Stimulated activated CD8-positive, alpha-beta memory T cell treated with anti-CD3 and anti-CD28 coated beads, Interleukin-4, amount 100 ng/mL, for 48 hours (primary cell): ENCODE measurements at places on chromosomes 1 and 21.

DNA sequence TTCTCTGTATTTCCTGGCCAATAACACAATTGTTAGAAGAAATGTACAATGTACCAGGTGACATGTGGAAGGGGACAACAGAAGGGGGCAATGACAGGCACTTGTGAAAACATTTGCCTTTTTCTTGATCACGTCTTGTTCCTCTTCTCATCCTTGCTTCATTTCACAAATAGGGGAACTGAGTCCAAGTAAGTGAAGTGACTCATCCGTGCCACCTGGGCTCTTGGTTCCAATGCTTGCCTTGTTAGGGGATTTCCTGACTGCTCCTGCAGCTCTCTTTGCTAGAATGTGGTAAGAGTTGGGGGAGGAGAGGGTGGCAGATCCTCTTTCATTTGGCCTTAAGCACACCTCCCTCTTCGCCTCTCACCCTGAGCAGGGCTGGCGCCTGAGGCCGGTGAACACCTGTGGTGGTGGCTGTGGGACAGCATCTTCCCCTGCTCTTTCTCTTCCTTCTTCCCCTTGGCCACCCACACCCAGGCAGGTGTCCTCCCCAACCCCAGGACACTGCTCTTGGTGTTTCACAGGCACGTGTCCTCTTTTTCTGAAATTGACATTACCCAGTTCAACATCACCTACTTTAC, 2.2 kb upstream of the RHEX start:
- peak; percentile 45 for DNase-seq

- DNase-seq: peak; percentile 99
These were observed 23.2 kb upstream of the LSM10 start for GRCh38 chr1:36420836-36421317.

GRCh38 chr1:156625436-156626078, 6.3 kb downstream of the HAPLN2 start:
- DNase-seq: peak; percentile 84

GRCh38 chr21:44957901-44958451, 18.1 kb downstream of the SLX9 start:
- no peak for DNase-seq

DNA sequence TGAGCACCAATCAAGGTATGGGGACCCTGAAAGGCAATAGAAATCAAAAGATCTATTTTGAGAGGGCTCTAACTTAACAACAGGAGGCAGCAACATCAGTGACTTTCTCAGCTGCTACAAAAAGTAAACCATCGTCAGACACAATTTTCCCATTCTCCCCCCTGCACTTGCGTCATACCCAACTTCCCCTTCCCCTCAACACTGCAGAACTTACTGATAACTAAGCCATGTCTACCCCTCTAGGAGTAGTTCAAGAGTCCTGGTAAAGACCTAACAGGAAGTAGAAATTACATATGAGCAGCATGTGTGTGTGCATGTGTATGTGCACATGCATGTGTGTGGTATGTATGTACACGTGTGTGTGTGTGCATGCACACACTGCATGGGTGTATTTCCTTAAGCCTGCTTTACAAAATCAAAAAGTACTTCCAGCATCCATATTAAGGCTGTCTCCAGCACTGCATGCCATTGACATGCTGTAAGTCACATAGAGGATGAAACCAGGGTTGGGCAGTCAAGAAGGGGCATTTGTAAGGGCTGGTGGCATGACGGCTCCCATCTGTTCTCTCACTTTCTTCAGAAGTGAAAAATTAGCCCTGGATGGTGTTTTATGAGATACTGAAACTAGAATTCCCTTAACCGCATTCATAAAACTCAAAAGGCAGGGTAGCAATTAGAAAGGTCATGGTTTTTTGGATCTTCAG, 460.1 kb upstream of the RUNX1 start:
- no peak for DNase-seq

DNA sequence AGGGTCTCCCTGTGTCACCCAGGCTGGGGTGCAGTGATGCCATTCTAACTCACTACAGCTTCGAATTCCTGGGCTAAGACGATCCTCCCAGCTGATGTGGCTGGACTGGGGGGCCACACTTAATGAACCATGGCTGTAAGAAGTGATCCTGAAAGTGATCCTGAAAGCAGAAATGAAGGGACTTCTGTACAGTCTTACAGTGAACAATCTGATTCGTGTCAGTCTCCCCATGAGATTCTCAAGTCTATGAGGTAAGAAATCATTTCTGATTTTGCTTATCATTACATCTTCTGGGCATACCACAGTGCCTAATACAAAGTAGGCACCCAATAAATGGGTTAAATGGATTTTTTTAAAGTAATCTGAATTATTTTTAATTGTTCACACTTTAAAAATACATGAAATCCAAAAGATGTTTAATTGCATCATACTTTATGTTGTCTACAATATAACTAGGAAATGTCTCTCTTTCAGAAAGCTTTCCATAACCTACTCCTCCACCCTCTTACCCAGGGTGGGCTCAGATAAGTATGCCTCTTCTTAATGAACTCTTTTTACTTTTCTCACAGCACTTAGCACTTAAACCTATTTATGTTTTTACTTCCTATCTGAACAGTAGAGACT, 21.5 kb downstream of the TUT4 start:
- no peak for DNase-seq

DNA sequence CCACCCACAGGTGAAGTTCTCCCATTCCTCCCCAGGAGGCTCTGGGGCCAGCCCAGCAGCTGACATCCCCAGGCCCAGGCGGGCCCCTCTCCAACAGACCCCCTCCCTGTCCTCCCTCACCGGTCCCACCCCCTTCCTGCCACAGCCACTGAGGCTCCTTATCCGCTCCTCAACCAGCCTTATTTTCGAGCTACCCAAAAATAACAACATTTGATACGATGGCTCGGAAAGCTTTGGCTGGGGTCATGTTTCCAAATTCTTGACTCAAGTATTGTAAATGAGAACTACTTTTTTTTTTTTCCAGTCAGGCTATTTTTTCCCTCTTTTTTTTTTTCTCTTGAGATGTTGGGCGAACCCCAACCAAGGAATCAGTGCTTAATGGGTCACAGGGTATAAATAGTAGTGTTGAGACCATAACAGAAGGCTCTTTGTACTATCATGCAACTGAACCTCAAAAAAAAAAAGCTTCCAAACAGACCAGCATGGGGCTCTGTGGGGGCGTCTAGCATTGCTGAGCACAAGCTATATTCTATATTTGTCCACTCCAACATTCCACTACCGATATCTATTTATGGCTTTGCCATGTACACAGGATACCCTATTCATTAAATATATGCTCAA, 27.2 kb downstream of the IRF2BP2 start:
- no peak for DNase-seq
